Stimulated activated CD8-positive, alpha-beta memory T cell treated with anti-CD3 and anti-CD28 coated beads, Interleukin-15, amount 100 ng/mL, for 24 hours (primary cell): ENCODE measurements at places on chromosomes 2 and 18.

- DNase-seq = no peak
Observed at GRCh38 chr2:240687741-240688552, 3.7 kb upstream of the AQP12A start.

- DNase-seq = no peak
Observed at GRCh38 chr2:33123216-33123615, 176.5 kb downstream of the LTBP1 start.

- DNase-seq = no peak
Observed at GRCh38 chr2:4553241-4553640, 849.9 kb downstream of the DCDC2C start.

DNA sequence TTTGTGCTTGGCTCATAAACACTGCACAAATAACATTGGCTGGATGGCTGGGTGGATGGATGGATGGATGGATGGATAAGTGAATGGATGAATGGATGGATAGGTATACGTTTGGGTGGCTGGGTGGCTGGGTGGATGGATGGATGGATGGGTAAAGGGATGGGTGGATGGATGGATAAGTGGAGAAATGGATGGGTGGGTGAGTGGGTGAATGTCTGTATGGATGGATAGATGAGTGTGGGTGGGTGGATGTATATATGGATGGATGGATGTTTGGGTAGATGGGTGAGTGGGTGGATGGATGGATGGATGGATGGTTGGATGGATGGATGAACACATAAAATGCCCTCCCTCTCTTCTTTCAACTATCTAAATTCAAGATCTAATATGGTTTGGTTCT is 38.1 kb downstream of the KCNF1 start:
- DNase-seq = no peak

- no peak for DNase-seq
Observed at GRCh38 chr2:32264422-32265105, at the start of gene NLRC4. TSS of gene NLRC4 (minus strand) at chr2:32264886. CDS start at chr2:32256775, 8,111 bp downstream.

- DNase-seq = no peak
Observed at GRCh38 chr18:50871846-50872245, 7.1 kb upstream of the ME2 start.

- no peak for DNase-seq
Observed at GRCh38 chr2:16649353-16650286, 16.0 kb downstream of the CYRIA start.

- DNase-seq = no peak
Observed at GRCh38 chr2:232139786-232140562, 178.5 kb downstream of the DIS3L2 start.

- no peak for DNase-seq
Observed at GRCh38 chr2:207176247-207176646, 10.5 kb upstream of the KLF7 start.

- DNase-seq = no peak
Observed at GRCh38 chr2:205367331-205367935, 314.9 kb upstream of the NRP2 start.

DNA sequence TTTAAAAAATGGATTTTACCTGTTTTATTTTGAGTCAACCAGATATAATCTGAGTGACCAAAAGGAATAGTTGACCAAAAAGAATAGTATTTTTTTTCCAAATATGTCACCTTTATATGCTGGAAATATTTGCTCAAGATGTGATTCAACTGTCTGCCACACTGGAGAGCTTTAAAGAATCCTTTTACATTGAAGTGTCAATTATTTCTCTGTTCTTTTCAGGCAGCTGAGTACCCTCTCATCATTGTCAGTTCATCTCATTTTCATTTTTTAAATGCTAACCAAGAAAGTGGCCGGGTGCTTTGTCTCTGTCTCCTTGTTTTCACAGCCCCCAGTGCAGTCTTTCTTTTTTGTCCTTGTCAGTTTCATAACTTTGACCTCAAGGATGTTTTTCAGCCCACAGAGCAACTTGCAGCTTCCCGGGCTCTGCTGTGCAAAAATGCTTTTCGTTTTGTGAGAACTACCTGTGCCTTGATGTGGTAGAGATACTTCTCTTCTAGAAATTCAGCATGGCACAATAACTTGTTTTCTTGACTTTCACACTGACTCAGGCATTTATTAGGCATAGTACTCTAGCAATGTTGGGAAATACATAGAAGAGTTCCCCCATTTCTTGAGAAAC is 23.4 kb upstream of the CERS6 start:
- DNase-seq = no peak

DNA sequence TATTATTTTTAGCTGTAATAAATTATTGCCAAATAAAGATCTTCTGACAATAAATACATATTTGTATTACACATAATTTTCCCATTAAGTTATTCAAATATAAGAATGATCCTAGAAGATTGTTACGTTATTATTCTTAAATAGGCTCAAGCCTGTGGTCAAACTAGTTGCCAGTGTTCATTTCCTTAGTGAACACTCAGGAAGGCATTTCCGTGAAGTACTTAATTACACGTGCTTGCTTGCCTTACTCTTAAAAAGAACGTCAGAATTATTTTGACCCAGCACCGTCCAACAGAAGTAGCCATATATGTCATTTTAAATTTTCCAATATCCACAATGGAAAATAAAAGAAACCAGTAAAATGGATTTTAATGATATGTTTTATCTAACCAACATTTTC is 249.8 kb downstream of the TXNL1 start:
- no peak for DNase-seq

- no peak for DNase-seq
Observed at GRCh38 chr2:22967756-22968155, 417.2 kb upstream of the KLHL29 start.
